ENCODE measurements at places on chromosomes 7 and 10.

- DNase-seq: no peak
Observed at GRCh38 chr10:103671126-103671895, 177.8 kb downstream of the NEURL1 start.

DNA sequence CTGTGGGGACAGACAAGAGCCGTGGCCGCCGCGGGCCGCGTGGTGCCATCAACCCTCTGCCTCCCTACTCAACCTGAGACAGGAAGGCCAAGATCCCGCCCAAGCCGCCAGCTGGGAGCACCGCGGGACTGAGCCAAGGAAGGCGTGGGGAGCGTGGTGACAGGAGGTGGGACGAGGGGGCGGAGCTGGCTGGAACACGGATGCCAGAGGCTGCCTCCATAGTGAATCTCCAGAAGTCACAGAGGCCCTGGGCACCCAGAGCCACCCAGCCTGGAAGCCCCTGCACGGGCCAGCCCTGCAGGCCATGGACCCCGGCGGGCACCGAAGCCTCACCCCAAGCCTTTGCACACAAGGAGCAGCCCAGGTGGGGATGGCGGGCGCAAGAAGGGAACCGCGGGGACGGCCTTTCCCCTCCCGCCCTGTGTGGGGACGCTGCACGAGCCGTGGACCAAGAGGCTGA, 18.1 kb upstream of the DPYSL4 start:
- DNase-seq: no peak

- DNase-seq: no peak
Observed at GRCh38 chr7:92917230-92917629, 80.9 kb upstream of the CDK6 start.

DNA sequence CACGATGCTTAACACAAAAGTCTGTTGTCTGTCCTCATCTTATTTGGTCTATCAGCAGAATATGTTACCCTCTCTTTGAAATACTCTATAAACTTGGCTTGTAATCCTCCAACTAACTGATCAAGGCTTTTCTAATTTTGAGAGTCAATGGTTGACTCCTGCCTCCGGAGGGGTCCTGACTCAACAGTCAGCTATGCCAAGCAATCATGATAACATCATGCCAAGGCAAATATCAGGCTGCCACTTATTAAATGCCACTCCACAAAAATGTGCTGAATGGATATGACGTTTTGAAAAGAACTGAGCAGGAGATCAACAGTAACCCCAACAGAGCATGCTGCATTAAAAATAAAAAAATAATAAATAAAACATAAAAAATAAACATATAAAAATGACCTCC, 116.1 kb downstream of the PARD3 start:
- no peak for DNase-seq

GRCh38 chr10:62577666-62578291, 203.6 kb downstream of the ZNF365 start:
- DNase-seq: no peak

DNA sequence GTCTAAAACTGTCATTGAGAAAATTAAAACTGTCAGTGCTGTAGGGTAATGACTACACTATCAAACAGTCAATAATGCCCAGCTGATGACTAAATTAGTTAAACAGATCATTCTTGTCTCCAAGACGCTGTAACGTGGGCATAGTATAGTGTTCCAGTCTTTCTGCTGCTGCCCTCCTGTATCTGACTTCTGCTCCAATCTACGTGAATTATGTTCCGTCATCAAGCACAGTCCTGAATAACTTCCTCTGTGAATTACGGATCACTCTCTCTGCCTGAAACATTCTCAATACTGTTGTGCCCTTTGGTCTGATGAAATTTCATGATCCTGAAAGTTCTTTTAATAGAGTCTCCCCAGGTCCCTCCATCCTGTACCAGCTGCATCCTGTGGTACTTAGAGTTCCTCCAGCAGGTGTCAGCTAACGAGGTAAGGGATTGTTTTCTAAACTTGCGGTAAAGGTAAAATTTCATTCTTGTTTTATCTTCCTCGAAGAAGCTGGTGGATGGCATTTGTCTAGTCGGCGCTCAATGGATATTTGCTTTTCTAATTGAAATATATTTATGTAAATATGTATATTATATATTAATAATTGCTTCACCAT, 393.5 kb upstream of the ADARB2 start:
- no peak for DNase-seq

DNA sequence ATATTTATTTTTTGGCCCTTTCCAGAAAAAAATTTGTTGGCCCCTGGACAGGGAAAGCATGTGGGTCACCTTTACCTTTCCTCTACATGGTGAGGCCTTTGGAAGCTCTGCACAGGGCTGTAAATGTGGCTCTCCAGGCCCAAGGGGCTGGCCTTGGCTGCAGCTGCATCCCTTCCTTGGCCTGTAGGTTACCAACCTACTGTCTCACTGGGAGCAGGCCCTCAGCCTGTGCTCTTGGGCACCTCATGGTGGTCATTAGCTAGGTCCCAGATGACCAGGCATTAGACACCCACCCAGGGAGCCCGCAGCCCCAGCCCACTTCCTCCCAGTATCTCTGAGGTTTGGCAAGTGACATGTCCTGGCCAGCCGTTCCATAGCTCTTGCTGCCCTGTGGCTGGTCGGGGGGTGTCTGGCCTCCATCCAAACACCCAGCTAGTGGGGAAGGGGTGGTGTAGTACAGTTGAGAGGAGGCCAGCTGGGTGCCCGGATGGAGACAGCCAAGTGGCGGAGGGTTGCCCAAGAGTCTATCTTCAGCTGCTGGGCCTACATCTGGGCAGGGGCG, 7.1 kb upstream of the CPA5 start:
- DNase-seq: no peak

DNA sequence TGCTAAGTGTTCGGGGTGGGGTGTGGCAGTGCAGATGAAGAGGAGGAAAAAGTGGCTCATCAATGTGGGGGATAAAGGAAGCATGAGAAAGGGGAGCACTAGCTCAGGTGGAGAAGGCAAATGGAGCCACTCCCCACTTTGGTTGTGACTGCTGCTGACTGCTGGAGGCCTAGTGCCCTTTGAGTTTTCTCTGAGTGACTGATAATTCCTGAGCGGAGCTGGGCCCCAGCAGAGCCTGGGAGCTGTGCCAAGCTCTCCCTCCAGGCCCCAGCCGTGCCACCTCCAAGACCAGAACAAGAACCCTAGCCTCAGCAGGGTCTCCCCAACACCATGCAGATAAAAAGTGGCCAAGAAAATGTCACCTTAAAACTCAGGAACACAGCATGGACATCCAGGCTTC, 9.7 kb upstream of the RASSF4 start:
- DNase-seq: no peak

GRCh38 chr7:70314221-70314620, 715.9 kb downstream of the AUTS2 start:
- DNase-seq: no peak

- no peak for DNase-seq
Observed at GRCh38 chr10:323651-324293, 188.5 kb downstream of the ZMYND11 start.

DNA sequence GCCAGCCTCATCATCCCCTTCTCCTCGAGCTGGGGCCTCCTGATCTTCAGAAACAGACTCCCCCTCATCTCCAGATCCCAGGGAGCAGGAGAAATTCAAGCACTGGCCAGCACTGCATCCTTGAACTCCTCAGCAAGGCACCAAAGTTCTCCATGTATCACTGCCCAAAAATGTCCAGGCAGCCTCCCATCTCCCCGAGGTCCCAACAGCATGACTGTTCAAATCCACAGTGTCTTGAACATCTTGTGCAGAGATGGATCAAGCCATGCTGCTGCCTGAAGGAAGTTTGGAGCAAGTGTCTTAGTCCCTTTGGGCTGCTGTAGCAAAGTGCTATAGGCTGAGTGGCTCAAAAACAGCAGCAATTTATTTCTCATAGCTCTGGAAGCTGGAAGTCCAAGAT, 115.5 kb upstream of the GALNT17 start:
- no peak for DNase-seq

GRCh38 chr10:70782086-70782745, 3.0 kb downstream of the TBATA start:
- DNase-seq: no peak

GRCh38 chr10:117214401-117214800, 17.1 kb downstream of the KCNK18 start:
- DNase-seq: no peak

DNA sequence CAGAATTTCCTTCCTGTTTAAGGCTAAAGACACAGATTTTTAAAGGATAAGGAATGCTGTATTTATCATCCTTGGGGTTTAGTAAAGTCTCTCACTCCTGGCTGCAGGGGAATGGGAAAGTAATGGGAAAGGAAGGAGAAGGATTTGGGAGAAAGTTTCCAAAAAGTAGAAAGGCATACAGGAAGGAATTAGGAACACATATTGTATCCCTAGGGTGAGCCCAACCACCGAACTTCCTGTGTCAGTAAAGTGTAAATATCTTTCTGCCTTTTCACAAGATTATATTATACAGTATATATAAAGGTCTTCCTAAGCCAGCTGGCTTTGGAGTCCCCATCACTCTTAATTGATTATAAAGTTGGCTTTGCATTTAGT, 12.0 kb upstream of the UBE2D1 start:
- DNase-seq: no peak

GRCh38 chr10:13092291-13093102, 7.5 kb upstream of the OPTN start:
- DNase-seq: no peak

DNA sequence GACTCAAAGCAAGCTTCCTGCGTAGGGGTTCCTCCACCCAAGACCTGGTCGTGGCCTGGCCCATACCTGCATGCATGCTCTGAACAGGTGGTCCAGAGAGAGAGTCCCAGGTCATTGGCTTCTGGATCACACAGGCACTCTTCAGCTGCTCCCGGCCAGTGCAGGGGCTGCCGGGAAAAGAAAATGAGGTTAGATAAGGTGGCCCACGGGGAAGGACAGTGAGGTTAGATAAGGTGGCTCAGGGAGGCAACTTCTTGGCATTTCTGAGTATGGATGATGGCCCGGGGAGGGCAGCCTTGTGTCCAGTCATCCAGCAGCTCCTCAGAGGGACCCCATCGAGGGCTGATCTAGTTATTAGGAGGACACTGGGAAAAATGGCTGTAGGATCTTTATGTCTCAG, 87.4 kb downstream of the FRMPD2 start:
- no peak for DNase-seq

DNA sequence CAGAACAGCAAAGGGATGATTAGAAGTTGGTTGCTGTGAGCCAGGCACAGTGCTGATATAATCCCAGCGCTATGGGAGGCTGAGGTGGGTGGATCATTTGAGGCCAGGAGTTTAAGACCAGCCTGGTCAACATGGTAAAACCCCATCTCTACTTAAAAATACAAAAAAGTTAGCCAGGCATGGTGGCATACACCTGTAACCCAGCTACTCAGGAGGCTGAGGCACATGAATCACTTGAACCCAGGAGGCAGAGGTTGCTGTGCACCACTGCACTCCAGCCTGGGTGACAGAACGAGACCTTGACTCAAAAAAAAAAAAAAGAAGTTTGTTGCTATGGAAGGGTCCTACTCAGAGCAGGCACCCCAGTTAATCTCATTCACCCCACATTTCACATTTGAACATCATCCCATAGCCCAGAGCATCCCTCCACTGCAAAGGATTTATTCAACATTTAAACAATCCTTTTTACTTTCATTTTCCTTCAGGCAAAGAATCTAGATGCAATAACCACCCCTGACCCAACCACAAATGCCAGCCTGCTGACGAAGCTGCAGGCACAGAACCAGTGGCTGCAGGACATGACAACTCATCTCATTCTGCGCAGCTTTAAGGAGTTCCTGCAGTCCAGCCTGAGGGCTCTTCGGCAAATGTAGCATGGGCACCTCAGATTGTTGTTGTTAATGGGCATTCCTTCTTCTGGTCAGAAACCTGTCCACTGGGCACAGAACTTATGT, 4.1 kb downstream of the IL6 start:
- no peak for DNase-seq

GRCh38 chr10:20089879-20090278, 273.6 kb downstream of the PLXDC2 start:
- no peak for DNase-seq

- no peak for DNase-seq
Observed at GRCh38 chr10:110724116-110724921, 80.2 kb downstream of the RBM20 start.

GRCh38 chr7:146423446-146423845, 306.8 kb downstream of the CNTNAP2 start:
- no peak for DNase-seq

DNA sequence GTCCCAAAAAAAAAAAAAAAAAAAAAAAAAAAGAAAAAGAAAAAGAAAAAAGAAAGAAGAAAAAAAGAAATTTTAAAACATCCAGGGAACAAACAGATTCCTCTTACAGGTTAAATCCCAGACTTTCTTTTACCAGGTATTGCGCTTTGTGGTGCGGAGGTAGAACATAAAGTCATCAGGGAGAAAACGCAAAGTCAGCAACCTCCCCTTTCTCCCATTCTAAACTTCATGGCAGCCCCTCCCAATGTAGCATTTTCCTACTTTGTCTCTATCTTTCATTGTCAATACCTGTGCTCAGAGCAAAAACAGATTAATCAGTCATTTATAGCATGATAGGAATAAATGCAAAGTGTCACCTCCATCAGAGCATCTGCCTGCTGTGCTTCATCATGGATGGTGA, 299.7 kb downstream of the SFMBT2 start:
- no peak for DNase-seq

GRCh38 chr7:66167773-66168387, 37.3 kb upstream of the TPST1 start:
- no peak for DNase-seq

DNA sequence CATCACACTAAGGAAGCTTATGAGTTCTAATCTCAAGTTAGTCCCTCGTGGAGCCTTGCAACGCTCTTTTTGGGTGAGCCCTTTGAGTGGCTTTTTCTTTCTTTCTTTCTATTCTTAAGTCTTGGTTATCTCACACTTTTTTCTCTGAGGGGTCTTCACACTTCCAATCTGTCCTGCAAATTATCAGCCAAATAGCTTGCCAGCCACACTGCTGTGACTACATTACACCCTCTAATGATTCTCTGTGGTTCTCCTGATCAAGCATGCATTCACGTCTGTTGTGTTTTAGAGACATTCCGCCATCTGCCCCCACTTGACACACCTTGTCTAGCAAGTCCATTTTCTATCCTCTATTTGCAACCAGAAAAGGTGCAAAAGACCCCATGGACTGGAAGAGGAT, 340.2 kb downstream of the THSD7A start:
- DNase-seq: no peak

DNA sequence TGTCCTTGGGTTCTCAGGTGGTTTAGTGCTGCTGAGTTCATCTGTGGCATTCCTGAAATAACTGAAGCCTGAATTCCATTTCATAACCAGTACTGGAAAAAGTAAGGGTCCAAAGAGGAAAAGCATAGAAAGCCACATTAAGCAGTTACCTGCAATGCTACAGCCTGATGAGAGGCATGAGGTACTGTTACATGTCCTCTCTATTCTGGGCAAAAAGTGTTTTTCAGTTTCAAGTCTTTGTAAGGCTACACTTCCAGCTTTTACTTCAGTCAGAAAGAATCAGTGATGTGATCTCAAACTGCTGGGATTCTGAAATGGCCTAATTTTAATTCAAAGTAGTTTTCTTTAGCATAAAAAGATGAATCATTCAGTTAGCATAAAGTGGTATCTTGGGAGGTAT, 369.5 kb downstream of the PHF14 start:
- DNase-seq: no peak
